ENCODE measurements at places on chromosomes 7 and 10. TPM values are rescaled to one million over a fixed set of nuclear protein-coding genes. Genes with fewer than 3 reads are reported as not detected.

LLCFC1 gene
- total RNA-seq = 0.53 TPM

- ATAC-seq = no peak
These were observed 18.3 kb downstream of the ADAMTS14 start for GRCh38 chr10:70690589-70690988.

DNA sequence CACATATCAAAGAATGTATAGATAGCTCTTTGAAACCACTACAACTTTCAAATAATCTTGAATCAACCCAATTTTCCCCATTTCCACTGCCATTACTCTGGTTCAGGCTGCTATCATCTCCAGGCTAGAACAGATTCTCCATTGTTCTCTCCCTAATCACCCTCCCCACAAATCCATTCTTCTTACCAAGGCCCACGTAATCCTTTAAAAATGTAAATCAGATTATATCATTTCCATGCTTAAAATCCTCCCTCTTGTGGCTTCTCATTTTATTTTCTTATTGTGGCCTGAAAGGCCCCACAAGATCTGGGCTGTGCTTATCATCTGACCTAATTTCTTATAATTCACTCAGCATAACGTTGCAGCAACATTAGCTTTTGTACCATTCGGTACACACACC, 3.0 kb upstream of the PON1 start:
- no peak for ATAC-seq

DNA sequence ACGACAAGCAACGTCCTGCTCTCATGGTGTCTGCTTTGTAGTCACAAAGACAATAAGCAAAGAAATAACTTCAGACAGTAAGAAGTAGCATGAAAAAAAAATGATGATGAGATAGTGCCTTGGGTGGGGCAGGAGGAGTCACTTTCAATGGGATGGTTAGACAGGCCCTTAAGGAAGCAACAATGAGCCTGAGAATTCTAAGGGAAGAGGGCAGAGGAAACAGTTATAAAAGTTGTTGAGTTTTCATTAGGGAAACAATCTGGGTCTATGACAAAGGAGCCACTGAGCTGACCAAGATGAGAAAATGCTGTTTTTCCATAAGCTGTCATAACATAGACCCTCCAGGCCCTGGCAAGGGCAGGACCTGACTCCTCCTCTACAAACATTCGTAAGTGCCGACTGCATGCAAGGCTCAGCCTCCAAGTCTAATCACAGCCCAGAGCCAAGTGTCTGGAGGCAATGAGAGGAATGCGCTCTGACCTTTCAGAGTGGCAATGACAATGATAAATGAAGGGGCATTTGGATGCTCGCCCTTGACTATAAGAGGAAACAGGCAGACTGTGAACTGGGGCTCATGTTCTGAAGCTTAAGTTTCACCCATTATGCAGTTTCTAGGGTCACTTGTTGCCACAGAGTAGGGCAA, 43.7 kb downstream of the PPP1R3C start:
- peak; percentile 23 for ATAC-seq

GRCh38 chr7:18163091-18163490, 135.4 kb upstream of the PRPS1L1 start:
- ATAC-seq = peak; percentile 57

All from motor neuron (in vitro differentiated cells).